ENCODE measurements at places on chromosomes 16 and 17. TPM values are rescaled to one million over a fixed set of nuclear protein-coding genes. Genes with fewer than 3 reads are reported as not detected.
A peak's percentile ranks its signal among the peaks of the same experiment; 100 is the strongest.

DNA sequence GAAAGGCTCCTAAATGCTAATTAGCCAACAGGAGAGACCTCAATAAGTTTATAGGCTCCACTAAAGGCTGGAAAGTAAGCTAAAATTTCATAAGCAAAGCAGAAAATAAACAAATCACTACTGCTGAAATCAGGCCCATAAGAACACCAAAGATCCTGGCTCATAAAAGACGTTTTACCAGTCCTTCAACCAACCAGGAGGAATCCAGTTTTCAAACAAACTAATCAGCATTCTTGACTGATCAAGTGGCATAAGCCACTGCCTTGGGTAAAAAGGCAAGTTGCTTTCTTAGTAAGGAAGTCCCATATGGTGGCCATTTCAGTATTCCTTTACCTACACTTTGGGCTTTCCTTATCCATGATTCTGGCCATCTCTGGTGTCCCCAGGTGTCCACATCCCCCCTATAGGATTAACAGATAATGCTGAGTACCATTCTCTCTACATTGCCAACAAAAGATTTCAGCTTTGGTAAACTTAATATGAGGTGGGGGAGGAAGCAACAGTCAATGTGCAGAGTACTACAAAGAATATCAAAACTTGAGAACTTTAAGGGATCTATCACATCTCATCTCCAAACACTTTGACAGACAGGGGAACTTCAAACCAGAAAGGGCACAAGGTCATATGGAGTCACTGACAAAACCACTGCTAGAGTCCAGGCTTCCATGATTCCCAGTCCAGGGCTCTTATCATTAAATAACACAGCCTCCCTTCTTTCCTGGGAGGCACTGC lies 1.3 kb downstream of the TOM1L2 start:
- no peak for DNase-seq

DNA sequence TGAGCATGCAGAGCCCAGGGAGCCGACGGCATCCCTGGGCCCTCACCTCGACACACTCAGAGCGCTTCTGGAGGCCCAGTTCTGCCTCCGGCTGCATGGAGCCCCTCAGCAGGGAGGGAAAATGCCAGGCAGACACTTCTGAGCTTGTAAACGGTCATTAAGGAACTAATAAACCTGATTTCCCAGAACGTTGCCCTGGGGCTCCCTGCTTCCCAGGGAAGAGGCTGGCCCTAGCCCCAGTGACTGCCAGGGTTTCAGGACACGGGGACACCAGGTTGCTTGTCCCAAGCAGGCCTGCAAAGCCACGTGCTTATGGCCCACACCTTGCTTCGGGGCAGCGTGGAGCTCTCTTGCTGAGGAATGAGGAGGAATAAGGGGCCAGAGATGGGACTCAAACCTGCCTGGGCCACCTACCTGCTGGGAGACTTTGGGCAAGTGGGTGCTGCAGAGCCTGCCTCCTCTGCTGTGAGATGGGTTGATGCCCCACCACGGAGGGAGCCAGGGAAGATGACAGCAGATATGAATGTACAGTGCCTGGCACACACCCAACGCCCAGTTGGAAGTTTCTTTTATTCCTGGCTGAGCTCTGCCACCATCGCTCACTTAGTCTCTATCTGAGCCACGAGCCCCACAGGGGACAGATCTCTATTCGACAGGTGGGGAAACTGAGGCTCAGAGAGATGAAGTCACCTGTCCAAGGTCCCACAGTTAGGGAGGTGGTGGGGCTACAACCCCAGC lies 5.4 kb downstream of the RHBDF2 start:
- no peak for DNase-seq

- DNase-seq, result no peak
These were observed 53.8 kb downstream of the PECAM1 start for GRCh38 chr17:64336760-64337413.

DNA sequence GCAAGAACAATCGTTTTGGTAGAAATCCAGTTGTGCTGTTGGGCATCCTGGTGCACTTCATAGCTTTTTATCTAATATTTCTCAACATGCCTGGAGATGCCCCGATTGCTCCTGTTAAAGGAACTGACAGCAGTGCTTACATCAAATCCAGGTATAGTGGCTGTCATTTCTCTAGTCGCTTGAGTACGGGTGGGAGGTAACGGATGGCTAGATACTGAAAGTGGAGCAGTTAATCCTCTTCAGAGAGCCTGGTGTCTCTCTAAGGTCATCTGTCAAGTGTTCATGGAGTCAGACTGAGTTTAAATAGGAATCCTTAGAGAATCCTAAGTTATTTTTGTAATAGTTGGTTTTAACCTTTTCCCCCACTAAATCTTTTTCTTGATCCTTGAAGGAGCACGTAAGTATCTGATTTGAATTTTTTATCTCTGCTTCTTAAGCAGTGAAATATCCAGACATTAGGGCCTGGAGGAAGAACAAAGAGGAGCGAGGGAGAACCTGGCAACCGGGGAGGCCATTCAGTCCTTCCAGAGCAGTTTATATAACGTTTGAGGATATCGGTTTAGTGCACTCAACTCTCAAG lies 37.2 kb downstream of the MFSD11 start:
- no peak for DNase-seq

DNA sequence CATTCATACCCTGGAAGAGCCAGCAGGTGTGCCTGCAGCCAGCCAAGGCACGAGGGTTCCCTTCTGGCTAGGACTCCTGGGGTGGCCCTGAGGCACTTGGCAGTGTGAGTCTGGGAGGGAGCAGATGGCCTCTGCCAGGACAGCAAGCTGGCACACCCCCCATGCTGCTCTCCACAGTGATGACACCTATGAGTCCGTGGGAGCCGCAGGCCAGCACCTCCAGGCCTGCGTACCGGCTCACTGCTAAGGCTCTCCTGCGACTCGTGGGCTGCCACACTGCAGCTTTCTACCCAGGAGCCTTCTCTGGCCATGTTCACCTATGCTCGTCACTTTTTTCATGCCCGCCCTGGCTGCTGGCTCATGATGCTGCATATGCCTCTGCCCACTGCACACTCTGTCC lies 68.1 kb downstream of the NDEL1 start:
- no peak for DNase-seq

DNA sequence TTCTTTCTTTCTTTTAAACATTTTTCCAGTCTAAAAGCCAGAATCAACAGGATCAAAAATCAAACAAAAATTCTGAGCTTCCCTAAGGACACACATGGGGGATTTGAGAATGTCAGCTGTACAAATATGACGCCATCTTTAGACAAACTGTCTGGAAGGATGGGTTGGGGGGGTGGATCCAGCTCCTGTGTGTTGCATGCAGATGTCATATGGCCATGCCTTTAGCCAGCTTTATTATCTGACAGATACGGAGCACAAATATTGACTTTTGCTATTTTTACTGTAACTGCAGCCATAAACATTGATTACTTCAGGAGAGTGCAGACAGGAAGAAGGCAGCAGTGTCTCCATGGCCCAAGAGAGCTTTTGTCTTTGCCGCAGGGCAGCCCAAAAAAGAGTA lies 279.4 kb upstream of the ELAC2 start:
- no peak for DNase-seq

DNA sequence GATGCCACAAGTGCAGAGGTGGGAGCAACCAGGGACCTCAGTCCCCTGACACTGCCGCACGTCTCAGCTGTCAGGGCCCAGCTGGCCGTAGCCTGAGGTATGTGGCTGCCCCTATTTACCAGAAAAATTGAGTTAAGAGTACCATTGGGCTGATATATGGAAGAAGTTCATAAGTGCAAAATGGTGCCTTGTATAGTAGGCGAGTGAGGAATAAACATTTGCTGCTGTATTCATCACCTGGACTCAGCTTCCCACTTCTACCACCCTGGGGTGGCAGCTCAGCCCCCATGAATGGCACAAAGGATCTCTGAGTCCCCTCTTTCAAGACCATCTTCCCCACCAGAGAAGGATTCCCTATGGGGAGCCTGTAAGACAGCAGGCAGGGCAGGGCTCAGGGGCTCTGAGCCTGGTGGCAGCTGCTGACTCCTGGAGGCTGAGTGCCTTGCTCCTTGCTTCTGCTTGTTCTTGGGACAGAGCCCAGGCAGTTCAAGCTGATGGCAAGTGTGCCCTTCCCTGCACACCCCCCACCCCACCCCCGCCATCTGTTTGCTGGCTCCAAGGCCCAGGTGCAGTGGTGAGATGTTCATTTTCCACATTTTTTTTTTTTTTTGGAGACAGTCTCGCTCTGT lies 29.0 kb downstream of the TRPV2 start:
- DNase-seq, result no peak

- peak; percentile 84 for DNase-seq
These were observed 3.0 kb downstream of the ALDH3A1 start for GRCh38 chr17:19744922-19745757.

DNA sequence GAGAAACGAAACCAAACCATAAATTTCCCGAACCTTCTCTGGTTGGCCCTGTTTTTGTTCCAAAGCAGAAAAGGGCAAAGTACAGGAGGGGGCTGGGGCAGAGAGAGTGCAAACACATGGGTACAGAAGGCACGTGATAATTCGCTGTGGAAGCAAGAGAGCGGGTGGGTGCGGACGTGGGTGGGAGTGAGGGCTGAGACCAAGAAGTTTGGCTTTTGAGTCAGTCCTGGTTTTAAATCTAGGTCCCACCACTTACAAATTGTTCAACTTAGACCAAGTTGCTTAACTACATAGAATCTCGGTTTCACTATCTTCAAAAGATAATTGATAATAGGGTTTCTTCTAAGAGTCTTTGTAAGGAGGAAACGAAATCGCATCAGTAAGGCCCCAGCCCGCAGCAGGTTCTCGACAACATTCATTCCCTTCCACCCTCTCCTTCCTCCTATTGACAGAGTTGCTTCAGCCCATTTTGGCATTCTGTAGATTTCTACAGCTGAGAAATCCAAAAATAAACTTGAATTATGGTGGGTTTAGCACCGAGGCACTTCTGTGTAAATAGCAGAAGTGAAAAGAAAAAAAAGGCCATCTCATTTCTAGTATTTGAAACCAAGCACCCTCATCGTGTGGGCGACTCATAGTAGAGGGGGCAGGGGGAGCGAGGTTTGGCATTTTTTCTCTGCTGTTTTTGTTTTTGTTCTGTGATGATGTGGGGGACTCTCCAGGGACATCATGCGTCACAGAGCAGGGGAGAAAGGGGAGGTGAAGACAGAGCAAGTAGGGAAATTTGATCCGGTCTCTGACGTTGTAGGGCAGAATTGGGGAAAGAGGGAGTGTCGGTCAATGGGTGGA lies 33.6 kb upstream of the CCR7 start:
- peak; percentile 70 for DNase-seq

G6PC1 gene
- polyA plus RNA-seq, result 6.5 TPM

DNA sequence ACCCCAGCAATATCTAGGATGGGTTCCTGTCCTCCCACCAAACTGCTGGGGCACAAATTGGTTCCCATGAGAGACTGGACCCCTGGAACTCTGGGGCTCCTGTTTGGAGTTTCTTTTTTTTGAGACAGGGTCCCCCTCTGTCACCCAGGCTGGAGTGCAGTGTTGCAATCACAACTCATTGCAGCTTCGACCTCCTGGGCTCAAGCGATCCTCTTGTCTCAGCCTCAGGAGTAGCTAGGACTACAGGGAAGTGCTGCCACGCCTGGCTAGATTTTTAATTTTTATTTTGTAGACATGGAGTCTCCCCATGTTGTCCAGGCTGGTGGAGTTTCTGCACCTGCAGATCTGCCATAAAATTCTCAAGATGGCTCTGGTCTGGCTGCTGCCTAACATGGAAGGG lies 56.3 kb upstream of the BRD7 start:
- DNase-seq, result no peak

GRCh38 chr16:86722970-86723369 lies 144.6 kb downstream of the FOXL1 start:
- no peak for DNase-seq

DNA sequence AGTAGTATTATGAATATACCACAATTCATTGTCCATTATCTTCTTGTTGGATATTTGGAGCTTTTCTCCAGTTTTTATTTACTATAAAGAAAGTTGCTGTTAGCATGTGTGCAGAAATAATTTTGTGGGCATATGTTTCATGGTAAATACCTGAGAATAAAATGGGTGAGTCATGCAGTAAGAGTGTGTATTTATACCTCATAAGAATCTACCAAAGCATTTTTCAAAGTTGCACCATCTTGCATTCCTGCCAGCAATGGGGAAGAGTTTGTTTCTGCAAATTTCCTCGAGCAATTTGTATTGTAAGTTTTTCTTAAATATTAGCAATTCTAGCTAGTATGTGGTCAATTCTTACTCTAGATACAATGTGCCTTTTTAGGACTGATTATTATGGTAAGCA lies 7.9 kb upstream of the MON1B start:
- no peak for DNase-seq

- DNase-seq, result no peak
These were observed 3.9 kb downstream of the CDH13 start for GRCh38 chr16:82630688-82631087.

DNA sequence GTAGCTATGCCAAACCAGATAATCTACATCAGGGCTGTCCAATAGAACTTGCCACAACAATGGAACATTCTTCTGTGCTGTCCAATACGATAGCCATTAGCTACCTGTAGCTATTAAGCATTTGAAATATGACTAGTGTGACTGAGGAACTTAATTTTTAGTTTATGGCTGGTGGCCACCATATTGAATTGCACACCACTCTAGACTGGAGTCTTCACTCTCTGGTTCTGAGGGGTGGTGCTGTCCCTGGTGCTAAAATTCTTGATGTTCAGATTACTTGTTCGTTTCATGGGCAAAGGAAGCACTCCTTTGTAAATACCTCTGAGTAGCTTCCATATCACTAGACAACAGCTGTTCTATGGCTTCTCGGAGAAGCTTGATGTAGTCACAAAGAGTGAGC lies 296.6 kb downstream of the NPIPA8 start:
- no peak for DNase-seq

GRCh38 chr17:8124350-8125153 lies 646 bp upstream of the HES7 start:
- no peak for DNase-seq

PRSS33 gene
- 0.61 TPM for polyA plus RNA-seq

GRCh38 chr17:4899341-4900230 lies at the start of gene C17orf107:
C17orf107 (plus strand) TSS chr17:4899536; CDS start chr17:4899763, 227 bp downstream.
- DNase-seq, result no peak

All from right renal cortex interstitium (tissue), 3 donors.